ENCODE measurements at places on chromosomes 3 and 15.

DNA sequence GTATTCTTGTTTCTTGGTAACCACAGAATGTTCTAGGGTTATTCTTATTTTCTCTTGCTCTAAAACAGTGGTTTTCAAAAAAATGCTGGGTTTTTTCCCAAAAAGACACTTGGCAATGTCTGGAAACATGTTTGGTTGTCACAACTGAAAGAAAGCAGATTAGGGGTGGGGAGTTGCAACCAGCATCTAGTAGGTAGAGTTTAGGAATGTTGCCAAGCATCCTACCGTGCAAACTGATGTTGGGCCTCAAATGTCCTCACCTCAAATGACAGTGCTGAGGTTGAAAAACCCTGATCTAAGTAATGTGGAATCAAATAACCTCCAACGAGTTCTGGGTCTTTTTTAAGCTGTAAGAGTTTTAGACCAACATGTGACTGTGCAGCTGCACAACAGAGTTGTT lies 270.5 kb upstream of the STT3B start:
- DNase-seq: no peak

- DNase-seq: no peak
Observed at GRCh38 chr3:85074003-85074402, 115.2 kb downstream of the CADM2 start.

DNA sequence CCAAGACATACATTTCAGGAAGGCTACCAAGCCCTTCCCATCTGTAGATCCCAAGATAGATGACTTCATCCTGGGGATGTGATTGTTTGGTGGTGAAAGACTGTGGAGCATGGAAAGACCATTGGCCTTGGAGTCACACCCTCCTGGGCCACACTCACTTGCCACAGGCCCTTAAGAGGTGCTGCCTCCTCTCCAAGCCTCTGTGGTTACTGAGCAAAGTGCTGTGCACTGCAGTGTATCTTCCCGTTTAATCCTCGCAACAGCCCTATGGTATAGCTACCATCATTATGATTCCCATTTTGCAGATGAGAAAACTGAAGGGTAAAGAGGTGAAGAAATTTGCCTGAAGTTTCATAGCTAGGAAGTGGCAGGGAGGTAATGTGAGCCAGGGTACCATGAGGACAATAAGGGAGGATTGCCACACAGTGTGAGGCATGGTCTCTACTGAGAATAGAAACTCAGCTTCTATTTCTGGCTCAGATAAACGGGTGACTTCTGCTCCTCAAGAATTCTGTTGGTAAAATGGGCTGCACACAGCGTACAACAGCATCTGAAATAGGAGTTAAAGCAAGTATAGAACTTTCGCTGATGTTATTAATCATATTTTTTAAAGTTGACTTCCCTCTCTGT lies 23.9 kb upstream of the RHO start:
- DNase-seq: no peak

DNA sequence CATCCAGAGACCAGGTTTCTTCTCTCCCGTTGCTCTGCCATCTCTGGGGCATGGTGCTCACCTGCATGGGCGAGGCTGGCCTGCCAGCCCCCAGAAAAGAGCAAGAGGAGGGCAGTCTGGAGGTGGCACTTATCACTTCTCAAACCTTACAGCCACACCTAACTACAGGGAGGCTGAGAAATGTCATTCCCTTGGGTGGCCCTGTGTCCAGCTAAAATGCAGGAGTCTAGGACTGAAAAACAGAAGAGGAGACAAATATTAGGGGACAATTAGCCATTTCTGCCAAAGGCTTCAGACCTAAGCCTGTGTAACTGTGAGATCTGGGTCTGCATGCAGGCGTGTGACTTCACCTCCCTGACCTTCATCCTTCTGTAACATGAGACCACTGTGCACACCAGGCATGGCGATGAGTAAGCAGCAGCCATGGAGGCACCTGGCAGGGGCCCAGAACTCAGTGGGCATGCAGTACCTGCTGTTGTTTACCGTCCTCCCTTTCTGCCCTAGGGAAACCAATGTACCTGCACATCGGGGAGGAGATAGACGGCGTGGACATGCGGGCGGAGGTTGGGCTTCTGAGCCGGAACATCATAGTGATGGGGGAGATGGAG lies 83.4 kb downstream of the MESD start:
- DNase-seq: no peak

DNA sequence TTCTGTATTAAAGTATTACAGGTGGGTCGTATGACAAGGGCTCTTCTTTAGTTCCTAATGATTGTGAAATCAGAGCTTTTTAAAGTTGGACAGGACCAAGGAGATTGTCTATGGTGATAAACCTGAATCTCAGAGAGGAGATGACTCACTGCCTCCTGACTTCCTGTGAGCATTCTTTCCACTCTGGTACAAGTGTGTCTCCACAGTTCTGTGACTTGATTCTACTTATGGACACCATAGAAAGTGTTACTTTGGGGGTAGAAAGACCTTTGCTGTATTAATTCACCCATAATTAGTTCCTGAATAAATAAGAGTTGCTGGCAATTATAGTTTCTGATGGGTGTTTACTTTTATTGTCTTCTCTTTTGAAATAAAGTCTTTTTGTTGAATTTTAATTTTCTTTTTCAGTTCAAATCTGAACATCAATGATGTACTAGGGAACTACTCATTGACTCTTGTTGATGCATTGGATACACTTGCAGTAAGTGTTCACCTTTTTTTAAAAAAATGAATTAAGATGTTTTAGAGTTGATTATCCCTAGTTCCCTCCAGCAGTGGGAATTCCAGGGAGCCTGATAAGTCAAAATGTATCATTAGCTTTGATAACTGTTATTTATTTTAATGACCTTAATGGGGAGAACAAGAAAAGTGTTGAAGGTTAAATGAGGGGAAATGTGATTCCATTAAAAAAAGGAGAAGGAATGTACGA lies 7.4 kb downstream of the EDEM1 start:
- DNase-seq: peak; percentile 53

- DNase-seq: peak; percentile 34
Observed at GRCh38 chr3:87333393-87333892, 57.1 kb upstream of the POU1F1 start.

DNA sequence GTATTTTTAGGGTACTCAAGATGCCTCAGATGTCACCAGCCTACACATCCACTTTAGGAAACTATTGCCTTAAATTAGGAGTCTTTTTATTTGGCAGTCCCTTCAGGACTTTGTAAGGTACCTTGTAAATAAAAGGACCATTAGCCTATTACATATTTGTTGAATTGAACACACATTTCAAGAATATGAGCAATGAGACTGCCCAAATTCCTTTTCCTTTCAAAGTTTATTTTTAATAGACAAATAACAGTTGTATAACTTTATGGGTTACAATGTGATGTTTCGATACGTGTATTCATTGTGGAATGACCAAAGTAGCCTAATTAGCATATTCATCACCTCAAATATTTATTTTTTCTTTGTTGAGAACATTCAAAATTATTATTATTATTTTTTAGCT lies 176.7 kb upstream of the PDZRN3 start:
- DNase-seq: no peak

GRCh38 chr3:10725846-10726245 lies 90.2 kb upstream of the SLC6A11 start:
- no peak for DNase-seq

DNA sequence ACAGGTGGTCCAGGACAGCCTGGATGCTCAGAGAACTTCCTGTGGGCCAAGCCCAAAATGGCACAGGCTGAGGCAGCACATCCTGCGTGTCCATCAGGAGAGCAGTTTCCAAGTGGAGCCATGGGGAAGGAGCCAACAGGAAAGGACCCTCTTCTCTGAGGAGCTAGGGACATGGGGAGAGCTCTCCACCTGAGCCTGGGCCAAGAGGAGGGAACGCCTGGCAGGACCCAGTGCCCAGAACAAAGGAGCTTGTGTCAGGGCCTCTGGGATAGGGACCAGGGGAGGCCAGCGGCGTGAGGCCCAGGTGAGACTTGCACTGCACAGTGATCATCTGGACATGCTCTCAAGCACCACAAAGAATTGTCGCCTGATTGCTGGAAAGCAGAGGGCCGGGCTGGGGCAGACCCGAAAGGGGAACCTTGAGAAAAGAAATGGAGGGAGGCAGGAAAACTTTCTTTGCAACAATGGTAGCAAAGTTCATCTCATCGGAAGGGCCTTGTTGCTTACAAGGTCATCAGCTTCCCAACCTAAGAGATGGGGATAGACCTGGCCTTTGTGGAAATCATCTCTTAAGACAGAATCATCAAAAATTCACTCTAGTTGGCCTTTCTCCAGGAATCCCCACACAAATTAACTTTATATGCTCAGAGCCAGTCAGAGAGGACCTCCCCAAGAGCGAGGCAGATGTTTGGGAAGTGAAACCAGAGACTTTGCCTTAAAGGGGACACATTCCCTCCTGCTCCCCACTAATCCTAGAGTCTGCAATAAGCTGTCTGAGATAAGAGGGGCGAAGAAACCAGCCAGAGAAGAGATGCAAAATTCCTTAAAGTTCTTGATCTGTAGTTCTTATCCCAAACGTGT lies 47.7 kb upstream of the HES1 start:
- DNase-seq: no peak

DNA sequence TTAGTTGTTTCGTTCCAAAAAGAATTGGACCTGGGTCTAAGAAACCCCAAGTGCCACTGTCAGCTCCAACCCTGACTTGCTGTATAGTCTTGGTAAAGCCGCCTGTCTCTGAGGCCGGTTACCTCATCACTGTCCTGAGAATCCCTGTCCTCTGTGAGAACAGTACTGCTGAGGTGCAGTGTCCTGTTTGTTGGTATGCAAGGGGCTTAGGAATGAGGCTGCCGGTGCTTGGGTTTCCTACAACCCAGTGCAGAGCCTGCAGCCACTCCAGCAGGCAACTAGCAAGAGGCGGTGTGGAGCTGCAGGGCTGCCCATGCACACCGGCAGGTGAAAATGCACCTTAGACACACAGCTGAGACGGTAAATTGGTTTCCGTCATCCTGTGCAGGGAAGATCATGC lies 52.0 kb upstream of the ATG7 start:
- no peak for DNase-seq

GRCh38 chr3:9077029-9077428 lies 113.8 kb upstream of the RAD18 start:
- no peak for DNase-seq

GRCh38 chr15:40960925-40961324 lies 7.7 kb downstream of the CHAC1 start:
- no peak for DNase-seq

GRCh38 chr3:71099997-71100719 lies 483.4 kb downstream of the FOXP1 start:
- DNase-seq: no peak

DNA sequence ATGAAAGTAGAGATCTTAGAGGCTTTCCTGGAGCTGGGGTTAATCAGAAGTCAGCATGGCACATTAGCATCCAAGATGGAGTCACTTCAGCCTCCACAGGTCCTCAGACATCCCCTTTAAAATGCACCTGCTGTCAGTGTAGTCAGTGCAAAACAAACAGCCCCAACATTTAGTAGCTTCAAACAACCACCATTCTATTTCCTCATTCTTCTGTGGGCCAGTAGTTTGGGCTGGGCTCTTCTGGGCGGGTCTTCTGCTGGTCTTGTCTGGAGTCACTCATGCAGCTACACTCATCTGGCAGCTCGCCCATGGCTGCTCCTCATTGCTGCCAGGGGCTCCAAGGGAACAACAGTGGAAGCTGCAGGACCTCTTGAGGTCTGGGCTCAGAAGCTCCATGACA lies 99.9 kb downstream of the TLE3 start:
- DNase-seq: no peak

DNA sequence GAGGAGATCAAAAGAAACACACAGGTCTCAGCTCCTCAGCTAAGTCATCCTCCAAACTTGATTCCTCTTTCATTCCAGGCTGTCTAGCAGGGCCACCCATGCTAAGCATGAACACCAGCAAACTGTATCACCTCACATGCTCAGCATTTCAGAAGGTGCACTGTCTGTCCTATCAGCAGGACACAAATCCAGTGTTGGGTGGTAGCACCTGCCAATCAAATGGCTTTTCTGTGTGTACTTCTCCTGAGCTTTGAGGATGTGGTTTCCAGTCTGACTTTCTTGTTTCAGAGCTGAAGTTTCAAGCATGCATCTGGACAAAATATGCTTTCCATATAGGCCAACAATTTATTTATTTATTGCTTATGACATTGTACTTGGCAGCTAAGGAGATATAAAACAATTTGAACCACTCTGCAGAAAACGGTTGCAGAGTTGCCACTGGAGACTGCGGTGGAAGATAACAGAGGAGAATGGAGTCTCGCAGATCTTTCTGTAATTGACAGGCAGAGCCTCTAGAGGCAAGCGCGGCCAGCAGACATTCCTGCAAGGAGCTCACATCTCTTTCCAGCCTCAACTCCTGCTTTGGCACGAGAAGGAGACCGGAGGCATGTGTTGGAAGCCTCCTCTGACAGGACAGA lies 167.1 kb upstream of the WNT5A start:
- no peak for DNase-seq

DNA sequence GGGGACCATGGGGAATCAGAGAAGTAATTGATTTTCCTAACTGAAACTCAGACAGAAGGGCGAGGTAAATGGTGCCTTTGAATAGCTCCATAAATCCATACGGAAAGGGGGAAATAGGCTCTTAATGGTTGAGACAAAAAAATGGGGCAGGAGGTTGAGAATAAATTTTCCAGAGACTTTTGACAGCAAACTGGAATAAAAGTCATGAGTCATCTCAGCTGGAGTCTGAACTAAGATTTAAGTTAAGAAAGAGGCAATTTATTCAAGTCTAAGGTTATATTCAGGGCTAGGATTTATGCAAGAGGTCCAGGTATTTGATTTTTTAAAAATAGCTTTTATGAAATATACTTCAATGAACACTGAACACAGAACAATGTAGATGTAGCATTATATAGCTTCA lies 238.7 kb upstream of the RORA start:
- no peak for DNase-seq

GRCh38 chr15:60165111-60165510 lies 161.0 kb downstream of the FOXB1 start:
- DNase-seq: no peak

GRCh38 chr3:63593779-63594178 lies 58.7 kb upstream of the SNTN start:
- DNase-seq: no peak

GRCh38 chr3:82773207-82773606 lies 1011.8 kb upstream of the GBE1 start:
- DNase-seq: no peak

- DNase-seq: no peak
Observed at GRCh38 chr3:26449996-26450395, 172.6 kb upstream of the LRRC3B start.

DNA sequence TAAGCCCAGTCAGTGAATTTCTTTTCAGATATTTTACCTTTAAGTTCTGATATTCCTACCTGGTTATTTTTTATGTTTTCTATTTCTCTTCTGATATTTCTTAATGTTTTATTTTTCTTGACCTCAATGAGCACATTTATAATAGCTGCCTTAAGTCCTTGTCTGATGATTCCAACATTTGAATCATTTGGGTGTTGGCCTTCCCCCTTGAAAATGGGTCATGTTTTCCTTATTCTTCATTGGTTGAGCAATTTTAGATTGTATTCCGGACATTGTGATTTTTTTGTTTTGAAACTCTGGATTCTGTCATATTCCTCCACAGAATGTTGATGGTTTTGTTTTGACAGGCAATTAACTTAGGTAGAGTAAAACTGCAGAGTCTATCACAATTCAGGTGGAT lies 9.7 kb upstream of the ACKR4 start:
- no peak for DNase-seq

Measured in stimulated activated CD4-positive, alpha-beta T cell treated with anti-CD3 and anti-CD28 coated beads, Interleukin-1b, Interleukin-23, amount 100 ng/mL, for 48 hours (primary cell).